ENCODE measurements at places on chromosomes 7 and 10. TPM values are rescaled to one million over a fixed set of nuclear protein-coding genes. Genes with fewer than 3 reads are reported as not detected.

- peak overlapping the region; percentile 88 for H3K27ac ChIP-seq
- H3K27me3 ChIP-seq, result no peaks in the 10 kb centered on the region
- H3K36me3 ChIP-seq, result peaks cover 4% of the 10 kb centered on the region
- H3K4me1 ChIP-seq, result peaks cover 49% of the 10 kb centered on the region
Observed at GRCh38 chr10:101938305-101939007, 94.9 kb upstream of the KCNIP2 start.

- H3K36me3 ChIP-seq, result no peaks in the 10 kb centered on the region
- no peaks in the 10 kb centered on the region for H3K27me3 ChIP-seq
- DNase-seq, result no peak
- no peak overlapping the region for H3K27ac ChIP-seq
Observed at GRCh38 chr10:121307411-121307980, 290.7 kb downstream of the FGFR2 start.

- no peaks in the 10 kb centered on the region for H3K27me3 ChIP-seq
- H3K36me3 ChIP-seq, result no peaks in the 10 kb centered on the region
- peaks cover 4% of the 10 kb centered on the region for H3K4me1 ChIP-seq
- no peak overlapping the region for H3K27ac ChIP-seq
- DNase-seq, result no peak
Observed at GRCh38 chr7:66167773-66168387, 37.3 kb upstream of the TPST1 start.

- H3K36me3 ChIP-seq, result no peaks in the 10 kb centered on the region
- H3K4me1 ChIP-seq, result peaks cover 16% of the 10 kb centered on the region
- H3K27ac ChIP-seq, result no peak overlapping the region
- peaks cover 38% of the 10 kb centered on the region for H3K27me3 ChIP-seq
- no peak overlapping the region for H3K4me3 ChIP-seq
Observed at GRCh38 chr10:132955479-132955878, 13.1 kb upstream of the CFAP46 start.

DNA sequence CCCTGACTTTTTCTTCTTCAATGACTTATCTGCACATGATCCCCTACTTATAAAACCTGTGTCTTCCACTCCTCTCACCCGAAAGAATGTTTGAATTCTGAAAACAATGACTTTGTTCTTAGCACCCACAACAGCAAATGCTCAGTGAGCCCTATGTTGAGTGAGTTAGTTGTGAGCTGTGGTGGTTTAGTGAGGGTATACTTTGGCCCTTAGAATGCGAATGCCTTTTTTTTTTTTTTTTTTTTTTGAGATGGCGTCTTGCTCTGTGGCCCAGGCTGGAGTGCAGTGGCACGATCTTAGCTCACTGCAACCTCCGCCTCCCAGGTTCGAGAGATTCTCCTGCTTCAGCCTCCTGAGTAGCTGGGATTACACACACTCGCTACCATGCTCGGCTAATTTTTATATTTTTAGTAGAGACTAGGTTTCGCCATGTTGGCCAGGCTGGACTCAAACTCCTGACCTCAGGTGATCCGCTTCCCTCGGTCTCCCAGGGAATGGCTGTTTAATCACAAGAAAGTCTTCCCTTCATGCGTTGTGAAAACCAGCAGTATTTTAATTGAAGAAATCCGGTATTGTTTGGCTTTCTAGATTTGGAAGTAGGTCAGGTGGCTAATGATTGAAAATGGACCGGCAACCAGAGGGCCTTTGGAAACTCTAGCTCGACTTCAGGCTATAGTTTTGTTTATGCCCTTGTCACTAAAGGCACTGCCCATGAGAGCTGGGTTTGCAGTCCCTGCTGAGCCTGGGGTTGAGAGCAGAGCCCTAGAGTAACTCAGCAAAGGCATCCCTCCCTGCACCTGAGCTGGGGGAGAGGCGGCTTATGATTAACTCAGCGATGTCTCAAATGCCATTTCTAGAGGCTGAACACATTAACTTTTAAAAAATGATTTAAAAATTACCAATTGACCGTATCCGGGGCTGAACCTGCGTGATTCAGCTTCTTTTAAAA lies 41.3 kb downstream of the CUX1 start:
- DNase-seq, result no peak
- no peaks in the 10 kb centered on the region for H3K27me3 ChIP-seq
- peak overlapping the region; percentile 21 for H3K27ac ChIP-seq
- H3K4me3 ChIP-seq, result no peak overlapping the region
- H3K36me3 ChIP-seq, result no peaks in the 10 kb centered on the region

GRCh38 chr7:155603205-155603857 lies 41.1 kb upstream of the RBM33 start:
- H3K36me3 ChIP-seq, result no peaks in the 10 kb centered on the region
- H3K4me3 ChIP-seq, result no peak overlapping the region
- no peak for DNase-seq
- peaks cover 3% of the 10 kb centered on the region for H3K4me1 ChIP-seq

DNA sequence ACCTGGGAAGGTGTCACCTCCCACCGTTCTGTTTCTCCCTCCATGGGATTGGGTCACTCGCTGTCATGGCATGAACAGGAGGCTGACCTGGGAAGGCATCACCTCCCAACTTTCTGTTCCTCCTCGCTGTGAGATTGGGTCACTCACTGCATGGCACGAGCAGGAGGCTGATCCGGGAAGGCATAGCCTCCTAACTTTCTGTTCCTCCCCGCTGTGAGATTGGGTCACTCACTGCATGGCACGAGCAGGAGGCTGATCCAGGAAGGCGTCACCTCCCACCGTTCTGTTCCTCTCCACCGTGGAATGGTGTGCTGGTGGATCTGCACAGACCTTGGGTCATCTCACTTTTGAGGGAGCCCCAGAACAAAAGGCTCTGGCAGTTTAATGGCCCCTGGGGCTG lies 239.2 kb upstream of the PRKCQ start:
- no peak overlapping the region for H3K4me3 ChIP-seq
- DNase-seq, result no peak
- no peaks in the 10 kb centered on the region for H3K36me3 ChIP-seq
- H3K4me1 ChIP-seq, result no peaks in the 10 kb centered on the region
- H3K27ac ChIP-seq, result no peak overlapping the region
- H3K27me3 ChIP-seq, result peaks cover 34% of the 10 kb centered on the region

DNA sequence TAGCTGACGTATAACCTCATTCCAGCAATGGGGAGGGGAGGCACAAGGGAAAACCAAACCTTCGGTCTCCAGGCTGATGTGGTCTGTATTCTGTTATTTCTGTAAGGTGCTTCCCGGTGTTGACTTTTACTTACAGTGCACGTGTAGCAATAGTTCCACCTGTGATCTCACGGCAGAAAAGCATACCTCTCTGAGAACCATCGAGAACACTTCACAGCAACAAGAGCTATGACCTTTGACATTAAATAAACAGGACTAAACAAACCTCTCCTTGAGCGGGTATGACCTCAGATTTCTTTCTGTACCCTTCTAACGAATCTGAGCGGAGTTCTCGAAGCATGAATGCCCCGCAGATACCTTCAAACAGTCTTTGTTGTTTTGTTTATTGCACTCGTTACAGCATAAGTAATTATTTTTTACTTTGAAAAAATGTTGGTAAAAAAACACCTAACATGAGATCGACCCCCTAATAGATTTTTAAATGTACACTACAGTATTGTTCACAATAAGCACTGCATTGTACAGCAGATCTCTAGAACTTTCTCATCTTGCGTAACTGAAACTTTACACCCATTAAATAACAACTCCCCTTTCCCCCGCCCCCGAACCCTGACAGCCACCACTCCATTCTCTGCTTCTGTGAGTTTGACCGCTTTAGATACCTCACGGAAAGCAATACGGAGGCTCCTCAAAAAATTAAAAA lies 282.3 kb downstream of the GATA3 start:
- H3K4me1 ChIP-seq, result peaks cover 1% of the 10 kb centered on the region
- H3K27ac ChIP-seq, result no peak overlapping the region
- DNase-seq, result no peak
- no peak overlapping the region for H3K4me3 ChIP-seq

DNA sequence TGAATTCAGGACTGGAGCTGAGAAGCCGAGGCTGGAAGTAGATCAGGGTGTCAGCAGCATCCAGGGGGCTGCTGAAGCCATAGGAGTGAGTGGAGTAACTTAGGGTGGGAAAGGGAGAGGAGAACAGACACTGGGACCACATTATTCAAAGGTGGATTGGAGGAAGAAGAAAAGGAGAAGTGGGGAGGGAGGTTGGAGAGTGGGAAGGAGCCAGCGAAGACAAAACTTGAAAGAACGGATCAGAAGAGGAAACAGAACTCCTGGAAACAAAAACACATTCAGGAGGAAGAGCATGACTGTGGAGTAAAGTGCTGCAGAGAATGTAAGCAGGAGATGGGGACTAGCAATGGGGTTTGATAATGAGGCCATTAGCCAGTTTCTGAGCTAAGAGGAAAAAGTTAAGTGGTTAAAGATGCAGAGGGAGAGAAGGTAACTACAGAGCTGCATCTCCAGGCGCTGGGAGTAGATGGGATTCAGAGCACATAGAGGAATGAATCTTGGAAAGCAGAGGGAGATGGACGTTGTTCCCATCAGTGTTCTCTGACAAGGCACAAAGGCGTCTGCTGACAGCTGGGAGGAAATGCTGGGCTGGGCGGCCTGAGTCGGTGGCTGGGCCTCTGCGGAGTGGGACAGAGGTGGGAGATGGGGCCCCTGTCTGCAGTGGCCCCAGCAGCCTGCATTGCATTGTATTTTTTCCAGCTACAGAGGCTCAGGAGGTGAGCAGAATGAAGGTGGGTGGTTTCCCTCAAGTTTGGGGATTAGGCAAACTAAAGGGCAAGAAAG lies 63.1 kb upstream of the LEP start:
- H3K4me3 ChIP-seq, result no peak overlapping the region
- no peak overlapping the region for H3K27ac ChIP-seq
- peaks cover 90% of the 10 kb centered on the region for H3K27me3 ChIP-seq
- DNase-seq, result no peak
- no peaks in the 10 kb centered on the region for H3K4me1 ChIP-seq

DNA sequence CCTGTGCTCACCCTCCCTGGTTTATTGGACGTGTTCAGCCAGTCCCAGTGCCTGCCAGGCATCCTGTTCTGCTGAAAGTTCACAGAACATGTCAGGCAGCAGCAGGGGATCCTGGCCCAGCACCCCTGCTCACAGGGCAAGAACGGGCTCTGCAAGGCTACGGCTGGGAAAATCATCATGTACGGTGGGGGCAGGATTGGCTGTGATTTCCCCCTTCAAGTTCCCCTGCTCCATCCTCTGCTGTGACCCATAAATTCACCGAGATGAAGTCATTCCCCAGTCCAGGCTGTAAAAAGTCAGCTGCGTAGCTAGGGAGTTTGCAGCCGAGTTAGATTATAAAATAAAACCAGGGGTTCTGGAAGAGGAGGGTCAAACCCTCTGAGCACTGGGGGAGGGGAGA lies 484.1 kb upstream of the ZMIZ1 start:
- H3K4me1 ChIP-seq, result peaks cover 57% of the 10 kb centered on the region
- no peak overlapping the region for H3K4me3 ChIP-seq
- H3K36me3 ChIP-seq, result no peaks in the 10 kb centered on the region
- H3K27me3 ChIP-seq, result no peaks in the 10 kb centered on the region

GRCh38 chr10:129156406-129156805 lies 310.6 kb upstream of the MGMT start:
- H3K27ac ChIP-seq, result no peak overlapping the region
- H3K36me3 ChIP-seq, result peaks cover 3% of the 10 kb centered on the region
- no peaks in the 10 kb centered on the region for H3K27me3 ChIP-seq
- DNase-seq, result no peak
- H3K4me1 ChIP-seq, result no peaks in the 10 kb centered on the region
- H3K4me3 ChIP-seq, result no peak overlapping the region

DNA sequence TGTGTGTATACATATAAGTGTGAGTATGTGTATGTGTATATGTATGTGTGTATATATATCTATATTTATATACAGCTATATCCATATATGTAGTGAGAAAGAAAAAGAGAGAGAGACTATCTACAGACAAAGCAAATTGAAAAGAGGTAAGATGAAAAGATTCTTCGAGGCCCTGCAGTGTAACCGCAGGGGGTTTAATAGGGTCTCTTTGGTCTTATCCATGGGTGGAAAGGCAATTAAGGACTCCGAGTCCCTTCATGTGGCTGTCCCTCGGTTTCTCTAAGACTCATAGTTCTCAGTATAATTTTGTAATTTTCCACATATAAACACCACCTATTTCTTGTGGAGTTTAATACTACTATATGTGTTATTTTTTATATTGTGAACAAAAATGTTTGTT lies 50.6 kb upstream of the JAZF1 start:
- no peaks in the 10 kb centered on the region for H3K36me3 ChIP-seq
- no peak overlapping the region for H3K4me3 ChIP-seq
- H3K4me1 ChIP-seq, result no peaks in the 10 kb centered on the region
- no peaks in the 10 kb centered on the region for H3K27me3 ChIP-seq
- no peak overlapping the region for H3K27ac ChIP-seq
- DNase-seq, result no peak

DNA sequence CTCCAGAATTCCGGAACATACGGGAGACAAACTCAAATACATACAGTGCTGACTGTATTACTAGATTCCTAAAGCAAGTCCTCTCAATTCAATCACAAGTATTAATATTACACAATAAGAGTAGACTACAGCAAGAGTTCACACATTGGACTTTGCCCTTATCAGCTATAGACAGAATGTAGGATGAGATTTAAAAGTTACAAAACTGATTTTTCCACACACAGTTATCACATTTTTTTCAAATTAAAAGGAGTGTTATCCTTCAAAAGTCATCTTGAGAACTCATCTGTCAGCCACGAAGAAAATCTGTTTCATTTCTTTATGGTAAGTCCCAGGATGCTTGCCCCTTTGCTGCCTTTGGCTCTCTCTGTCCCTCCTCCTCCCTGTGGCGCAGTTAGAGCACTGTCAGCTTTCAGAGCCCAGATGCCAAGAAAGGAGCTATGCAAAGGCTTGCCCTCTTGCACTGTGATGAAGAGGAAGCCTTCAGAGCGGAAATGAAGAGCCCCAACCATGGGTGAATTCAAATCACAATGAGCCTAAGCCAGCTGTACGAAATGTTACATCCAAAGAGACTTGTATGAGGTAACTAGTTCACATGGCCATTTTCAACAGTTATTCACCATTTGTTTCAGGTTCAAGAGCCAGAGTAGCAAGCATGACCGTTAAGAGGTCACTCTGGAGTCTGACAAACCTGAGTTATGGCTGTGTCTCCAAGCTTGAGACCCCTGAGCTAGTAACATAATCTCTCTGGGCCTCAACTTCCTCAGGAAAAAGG lies 10.7 kb downstream of the NCOA4 start:
- H3K27me3 ChIP-seq, result no peaks in the 10 kb centered on the region
- H3K27ac ChIP-seq, result no peak overlapping the region
- peaks cover 6% of the 10 kb centered on the region for H3K36me3 ChIP-seq
- no peak overlapping the region for H3K4me3 ChIP-seq
- peaks cover 14% of the 10 kb centered on the region for H3K4me1 ChIP-seq
- DNase-seq, result no peak

- H3K36me3 ChIP-seq, result no peaks in the 10 kb centered on the region
- H3K4me3 ChIP-seq, result no peak overlapping the region
- no peak for DNase-seq
- no peak overlapping the region for H3K27ac ChIP-seq
Observed at GRCh38 chr10:122861711-122862161, 16.1 kb upstream of the CUZD1 start.

BAMBI gene
- total RNA-seq, result 219 TPM

RPEL1 gene
- not detected for total RNA-seq

PLCE1 gene
- total RNA-seq, result 3.2 TPM

ANKRD61 gene
- 0.29 TPM for total RNA-seq

PDE6C gene
- total RNA-seq, result not detected

ODAD2 gene
- total RNA-seq, result 0.25 TPM

SCART1 gene
- 4.7 TPM for total RNA-seq

HTRA1 gene
- total RNA-seq, result 12.2 TPM

Data from mesothelial cell of epicardium (in vitro differentiated cells).